ENCODE measurements at places on chromosomes 13 and 19. TPM values are rescaled to one million over a fixed set of nuclear protein-coding genes. Genes with fewer than 3 reads are reported as not detected.

DNA sequence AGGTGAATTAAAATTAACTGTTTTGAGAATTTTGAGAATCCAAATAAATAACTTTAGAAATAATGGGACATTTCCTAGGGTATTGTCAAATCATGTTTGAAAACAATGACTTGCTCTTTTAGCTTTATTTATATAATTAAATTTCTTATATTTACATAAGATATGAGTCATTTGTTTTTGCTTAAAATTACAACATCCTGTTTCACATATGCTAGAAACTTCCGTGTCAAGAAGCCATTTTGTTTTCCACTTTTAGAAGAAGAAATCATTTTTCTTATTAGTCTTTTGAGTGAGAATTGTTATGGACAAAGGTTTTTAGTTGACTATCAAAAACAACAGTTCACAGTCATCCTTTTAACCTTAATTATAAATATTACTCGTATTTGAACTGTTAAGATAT lies 48.2 kb downstream of the DPY19L3 start:
- peak; percentile 21 for DNase-seq

DNA sequence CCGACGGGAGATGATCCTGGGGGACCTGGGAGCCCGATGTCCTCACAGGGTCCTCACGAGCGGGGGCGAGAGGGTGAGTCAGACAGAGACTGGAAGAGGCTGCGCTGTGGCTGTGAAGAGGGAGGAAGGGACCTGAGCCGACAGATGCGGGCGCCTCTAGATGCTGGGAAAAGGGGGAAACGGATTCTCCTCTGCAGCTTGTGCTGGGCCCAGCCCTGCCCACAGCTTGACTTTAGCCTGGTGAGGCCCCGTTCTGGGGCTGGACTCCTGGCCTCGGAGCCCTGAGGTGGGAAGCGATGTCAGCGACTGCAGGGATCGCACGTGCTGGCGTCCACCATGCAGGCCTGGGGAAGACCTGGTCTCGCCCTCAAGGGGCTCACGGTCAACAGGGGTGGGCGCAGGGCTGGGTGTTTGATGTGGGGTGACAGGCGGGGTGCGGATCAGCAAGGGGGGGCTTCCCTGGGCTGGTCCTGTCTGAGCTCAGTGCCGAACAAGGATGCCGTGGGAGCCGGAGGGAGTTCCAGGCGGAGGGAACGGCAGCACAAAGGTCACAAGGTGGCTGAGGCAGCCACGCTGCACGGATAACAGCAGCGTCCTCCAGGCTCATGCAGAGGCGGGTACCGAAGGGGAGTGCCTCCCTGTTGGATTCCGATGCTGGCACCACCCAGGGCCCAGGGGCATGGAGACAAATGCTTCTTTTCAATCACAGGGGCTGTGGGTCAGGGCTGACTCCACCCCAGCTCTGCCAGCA lies 31.8 kb downstream of the PIP5K1C start:
- DNase-seq = no peak

DNA sequence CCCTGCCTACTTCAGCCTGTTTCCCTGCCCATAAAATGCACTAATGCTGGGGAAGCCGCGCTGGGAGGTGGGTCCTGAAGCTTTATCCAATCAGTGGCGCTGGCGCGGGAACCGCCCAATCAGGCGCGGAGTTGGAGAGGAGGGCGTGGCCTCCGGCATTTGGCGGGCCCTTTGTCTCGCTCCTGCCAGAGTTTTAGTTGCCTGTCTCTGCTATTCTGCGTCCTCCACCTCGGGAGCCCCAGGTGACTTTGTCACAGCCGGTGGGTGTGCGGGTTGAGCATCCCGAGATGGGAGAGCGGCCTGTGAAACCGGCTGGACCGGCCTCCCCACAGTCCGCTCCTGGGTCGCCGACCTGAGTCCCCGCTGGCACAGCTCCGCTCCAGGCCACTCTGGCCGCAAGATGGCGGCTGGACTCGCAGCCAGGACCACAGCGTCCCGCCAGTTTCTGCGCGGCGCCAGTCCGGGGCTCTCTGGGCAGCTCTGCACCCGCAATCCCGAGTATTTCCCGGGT lies 30.7 kb upstream of the ZNF429 start:
- DNase-seq = no peak

- DNase-seq = no peak
Measured at GRCh38 chr19:19451429-19452242, 46.2 kb downstream of the GATAD2A start.

DNA sequence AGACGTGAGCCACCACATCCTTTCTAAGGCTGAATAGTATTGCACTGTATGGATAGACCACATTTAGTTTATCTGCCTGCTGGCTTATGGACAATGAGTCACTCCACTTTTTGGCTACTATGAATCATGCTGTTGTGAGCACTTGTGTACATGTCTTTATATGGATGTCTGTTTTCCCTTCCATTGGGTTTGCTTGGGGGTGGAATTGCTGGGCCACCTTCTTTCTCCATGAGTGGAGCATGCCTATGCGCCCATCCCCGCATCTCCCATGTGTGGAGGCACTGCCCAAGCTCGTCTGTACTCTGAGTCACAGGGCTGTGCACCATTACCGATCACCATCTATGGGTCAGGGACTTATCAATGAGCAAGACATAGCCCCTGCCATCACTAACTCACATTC lies 127.2 kb upstream of the GJB6 start:
- DNase-seq = no peak

GRCh38 chr19:33906578-33907335 lies 110.1 kb downstream of the KCTD15 start:
- DNase-seq = peak; percentile 23

The TMPRSS9 gene
- total RNA-seq = not detected

DNA sequence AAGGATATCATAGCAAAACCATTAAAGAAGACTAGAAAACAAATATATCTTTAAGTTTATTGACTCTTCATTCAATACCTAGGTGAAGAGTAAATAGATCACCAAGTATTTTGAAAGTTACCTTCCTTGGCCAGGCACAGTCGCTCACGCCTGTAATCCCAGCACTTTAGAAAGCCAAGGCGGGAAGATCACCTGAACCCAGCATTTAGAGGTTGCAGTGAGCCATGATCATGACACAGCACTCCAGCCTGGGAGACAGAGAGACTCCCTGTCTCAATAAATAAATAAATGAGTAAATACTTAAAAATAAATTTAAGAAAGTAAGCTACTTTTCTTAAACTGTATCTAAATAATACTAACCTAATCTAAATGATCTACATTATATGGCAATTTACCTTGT lies 8.9 kb upstream of the WBP4 start:
- DNase-seq = no peak

The PSG6 gene
- not detected for total RNA-seq

- DNase-seq = peak; percentile 84
Measured at GRCh38 chr13:72716776-72717175, 10.7 kb downstream of the MZT1 start.

The CAPN12 gene
- total RNA-seq = not detected
